ELR (cell line): ENCODE measurements at places on chromosomes 11 and 22.
A peak's percentile ranks its signal among the peaks of the same experiment; 100 is the strongest.

- no peak for DNase-seq
Measured at GRCh38 chr11:484616-485015, 22.4 kb downstream of the RNH1 start.

DNA sequence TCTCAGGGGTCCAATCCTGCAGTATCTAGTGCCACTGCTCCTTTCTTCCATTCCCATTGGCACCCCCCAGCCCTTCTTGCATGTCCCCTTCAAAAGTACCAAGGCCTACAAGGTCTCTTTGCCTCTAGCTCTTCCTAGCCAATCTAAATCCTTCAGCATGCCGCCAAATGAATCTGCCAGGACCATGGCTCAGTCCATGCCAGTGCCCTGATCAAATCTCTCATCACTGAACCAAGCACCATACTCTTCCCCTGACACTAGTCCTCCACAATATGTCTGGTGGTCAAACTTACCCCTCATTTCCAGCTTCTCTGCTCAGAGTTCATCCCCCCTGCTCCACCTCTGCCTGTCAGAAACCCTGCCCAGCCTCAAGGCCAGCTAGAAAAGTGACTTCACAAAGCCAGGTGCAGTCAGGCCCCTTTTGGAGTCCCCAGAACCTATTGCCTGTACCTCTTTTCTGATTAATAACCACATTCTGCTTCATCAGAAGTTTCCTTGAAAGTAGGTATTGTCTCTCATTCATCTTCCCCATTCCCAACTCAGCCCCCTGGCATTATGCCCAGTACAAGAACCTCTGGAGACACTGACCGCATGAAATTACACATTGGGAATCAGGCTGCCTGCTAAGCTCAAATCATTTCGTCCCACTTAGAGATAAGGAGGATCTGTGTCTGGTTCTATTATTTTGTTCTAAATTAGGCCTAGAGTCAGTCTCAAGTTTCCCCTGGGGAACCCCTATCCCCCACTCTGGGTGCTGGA is 11.4 kb downstream of the FEN1 start:
- DNase-seq = no peak

- no peak for DNase-seq
Measured at GRCh38 chr11:19820100-19820499, 107.5 kb downstream of the NAV2 start.

GRCh38 chr11:125287491-125288210 is 123.1 kb downstream of the PKNOX2 start:
- no peak for DNase-seq

DNA sequence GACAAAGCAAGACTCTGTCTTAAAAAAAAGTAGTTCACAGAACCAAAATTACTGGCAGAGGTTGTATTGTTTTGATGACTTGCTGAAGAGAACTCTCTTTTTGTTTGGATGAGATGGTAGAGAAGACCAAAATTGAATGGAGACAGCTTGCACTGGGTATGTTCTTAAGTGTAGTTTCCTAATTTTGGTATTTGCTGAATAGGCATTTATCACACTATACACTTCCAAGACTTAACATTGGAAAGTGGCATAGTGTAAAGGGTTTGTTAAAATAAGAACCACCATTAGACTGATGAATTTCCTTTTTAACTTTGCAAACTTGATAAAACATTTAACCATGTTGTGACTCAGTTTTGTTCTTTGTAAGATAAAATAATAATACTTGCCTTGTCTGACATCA is 5.3 kb upstream of the DCUN1D5 start:
- DNase-seq = no peak

GRCh38 chr11:33128739-33129138 is 32.5 kb downstream of the CSTF3 start:
- DNase-seq = no peak

- DNase-seq = peak; percentile 9
Measured at GRCh38 chr11:25927411-25927953, 404.4 kb upstream of the ANO3 start.

DNA sequence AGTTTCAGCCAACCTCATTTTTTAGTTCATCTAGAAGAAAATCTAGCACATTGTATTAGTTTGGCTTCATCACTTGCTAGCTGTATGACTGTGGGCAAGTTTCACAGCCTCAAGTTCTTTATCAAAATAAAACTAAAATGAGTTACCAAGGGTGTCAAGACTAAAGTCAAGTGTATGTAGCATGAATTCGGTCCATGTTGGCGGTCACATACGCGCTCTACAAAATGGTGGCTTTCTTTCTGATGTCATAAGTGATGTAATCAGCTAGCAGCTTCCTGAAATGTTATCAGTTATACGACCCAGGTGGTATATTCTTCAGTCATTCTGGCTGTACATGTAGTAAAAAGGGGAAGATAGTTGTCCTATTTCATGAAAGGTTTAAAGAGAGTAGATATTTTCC is 50.5 kb downstream of the POLD3 start:
- DNase-seq = no peak
